ENCODE measurements at places on chromosomes 3 and 15.

GRCh38 chr3:173843060-173843459 is 445.5 kb downstream of the NLGN1 start:
- DNase-seq, result no peak

- no peak for DNase-seq
Measured at GRCh38 chr3:52006017-52006819, 10.5 kb upstream of the RPL29 start.

DNA sequence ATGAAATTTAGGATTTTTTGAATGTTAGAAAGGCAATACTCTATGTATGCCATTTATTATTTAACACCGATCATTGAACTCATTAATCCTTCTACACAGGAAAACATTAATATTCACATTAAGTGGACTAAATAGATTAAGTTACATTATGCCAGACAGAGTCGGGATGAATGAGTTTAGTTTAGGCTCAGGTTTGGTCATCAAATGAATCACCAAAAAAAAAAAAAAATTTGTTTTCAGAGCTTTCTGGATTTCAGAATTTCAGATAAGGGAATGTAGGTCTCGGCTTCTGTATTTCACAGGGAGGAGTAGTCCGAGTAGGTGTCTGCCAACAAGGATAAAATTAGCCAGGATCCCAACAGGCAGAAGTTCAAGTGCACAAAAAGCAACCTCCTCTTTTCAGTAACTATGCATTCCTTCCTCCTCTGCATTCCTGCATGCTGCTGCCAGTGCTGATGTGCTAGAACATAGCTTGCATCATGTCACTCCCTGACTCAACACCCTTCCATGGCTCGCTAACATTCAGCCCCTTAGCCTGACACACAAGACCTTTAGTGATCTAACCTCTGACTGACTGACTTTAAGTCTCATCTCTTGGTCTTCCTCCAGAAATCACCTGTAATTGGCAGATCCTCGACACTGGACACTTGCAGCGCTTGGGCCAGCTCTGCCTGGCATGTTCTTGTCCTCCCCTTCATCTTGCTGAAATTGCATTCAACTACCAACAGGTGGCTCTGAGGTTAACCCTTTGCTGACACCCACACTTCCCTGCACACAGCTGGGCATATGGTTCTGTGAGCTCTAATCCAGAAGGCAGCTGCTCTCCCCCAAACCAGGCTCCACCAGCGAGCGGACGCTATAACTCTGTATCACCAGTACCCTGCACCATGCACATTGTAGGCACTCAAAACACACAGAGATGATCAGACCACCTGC is 145.4 kb upstream of the PROK2 start:
- no peak for DNase-seq

GRCh38 chr3:16825617-16826204 is 59.0 kb upstream of the PLCL2 start:
- DNase-seq, result no peak

- no peak for DNase-seq
Measured at GRCh38 chr15:57352535-57353316, 23.6 kb upstream of the CGNL1 start.

DNA sequence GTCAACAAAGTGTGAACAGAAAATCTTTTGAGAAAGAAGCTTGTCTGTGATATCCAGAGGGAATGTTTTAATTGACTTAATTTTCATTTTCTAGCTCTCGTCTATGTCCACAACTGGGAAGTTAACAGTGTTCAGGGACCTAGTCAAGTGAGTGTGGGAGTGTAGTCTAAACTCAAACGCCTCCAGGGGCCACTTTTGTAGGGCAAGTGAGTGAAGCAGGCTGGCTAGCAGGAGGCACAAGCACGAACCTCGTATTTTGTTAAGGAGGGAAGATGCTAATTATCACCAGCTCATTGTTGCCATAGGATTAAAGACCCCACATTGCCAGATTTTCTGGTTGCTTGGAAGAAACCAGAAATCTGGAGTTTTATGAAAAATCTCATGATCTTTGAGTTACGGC is 135.8 kb downstream of the CPNE4 start:
- DNase-seq, result no peak

- no peak for DNase-seq
Measured at GRCh38 chr3:64392001-64392400, 166.7 kb upstream of the PRICKLE2 start.

- DNase-seq, result no peak
Measured at GRCh38 chr15:69731081-69731330, 278.4 kb downstream of the RPLP1 start.

- no peak for DNase-seq
Measured at GRCh38 chr3:89649431-89649830, 542.0 kb downstream of the EPHA3 start.

GRCh38 chr3:162992741-162993140 is 1496.1 kb downstream of the OTOL1 start:
- DNase-seq, result no peak

DNA sequence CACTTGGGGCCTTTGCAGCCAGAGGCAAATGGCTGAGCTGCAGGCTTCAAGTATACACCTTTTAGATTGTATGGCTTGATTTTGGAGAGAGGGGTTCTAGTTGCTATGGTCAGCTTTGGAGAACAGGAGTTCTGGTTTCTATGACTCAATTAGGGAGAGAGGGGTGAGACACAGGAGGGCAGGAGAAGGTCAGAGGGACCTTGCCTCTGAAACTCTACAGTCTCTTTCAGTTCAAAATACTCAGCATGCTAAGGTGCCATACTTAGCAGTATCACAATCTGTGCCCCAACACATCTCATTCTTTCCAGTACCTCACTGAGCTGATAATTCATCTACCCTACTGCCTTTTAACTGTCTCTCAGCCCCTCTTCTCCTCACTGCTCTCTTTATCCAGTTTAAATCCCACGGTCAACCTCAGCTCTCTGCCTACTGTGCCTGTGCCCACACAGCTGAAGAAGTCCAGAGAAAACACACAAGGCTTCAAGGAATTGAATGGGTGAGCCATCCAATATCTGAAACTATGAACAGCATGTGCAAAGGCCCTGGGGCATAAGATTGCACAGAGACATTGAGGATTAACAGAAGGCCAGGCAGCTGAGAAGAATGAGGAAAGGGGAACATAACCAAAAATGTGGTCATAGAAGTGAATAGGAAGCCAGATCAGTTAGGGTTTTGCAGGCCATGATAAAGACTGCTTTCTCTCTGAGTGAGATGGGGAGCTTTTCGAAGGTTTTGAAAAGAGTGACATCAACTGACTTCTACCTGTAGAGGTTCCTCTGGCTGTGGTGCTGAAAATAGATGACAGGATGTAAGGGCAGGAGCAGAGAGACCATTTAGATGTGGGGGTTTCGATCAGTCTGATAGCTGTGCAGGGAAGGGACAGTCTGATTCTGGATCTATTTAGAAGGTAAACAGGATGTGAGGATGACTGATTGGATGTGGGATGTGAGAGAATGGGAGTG is 54.5 kb upstream of the C3orf80 start:
- DNase-seq, result no peak
